ENCODE measurements at places on chromosomes 16 and 17.
A peak's percentile ranks its signal among the peaks of the same experiment; 100 is the strongest.

DNA sequence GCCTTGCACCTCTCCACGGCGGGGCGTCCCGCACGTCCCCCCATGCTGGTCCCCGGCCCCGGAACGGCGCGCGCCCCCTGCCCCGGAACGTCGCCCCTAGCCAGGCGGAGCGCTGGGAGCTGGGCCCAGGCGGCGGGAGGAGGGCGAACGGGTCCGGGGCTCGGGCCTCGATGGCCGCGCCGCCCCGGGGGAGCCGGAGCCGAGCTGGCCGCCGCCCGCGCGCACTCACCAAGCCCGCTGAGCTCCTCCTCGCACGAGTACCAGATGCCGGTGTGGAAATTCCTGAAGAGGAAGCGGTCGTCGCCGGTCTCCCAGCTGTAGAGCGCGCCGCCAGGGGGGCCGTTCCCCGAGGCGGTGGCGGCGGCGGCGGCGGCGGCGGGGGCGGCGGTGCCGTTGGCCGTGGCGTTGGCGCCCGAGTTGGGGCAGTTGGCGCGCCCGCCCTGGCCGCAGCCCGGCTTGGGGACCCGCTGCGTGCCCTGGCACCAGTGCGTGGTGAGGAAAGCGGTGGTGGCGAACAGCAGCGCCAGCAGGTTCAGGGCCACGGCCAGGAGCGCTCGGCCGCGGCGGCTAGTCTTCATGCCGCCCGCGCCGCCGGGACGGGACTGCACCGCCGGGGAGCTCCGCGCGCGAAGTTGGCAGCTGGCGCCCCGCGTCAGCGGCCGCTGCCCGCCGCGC is 530 bp downstream of the GSG1L start:
- DNase-seq = no peak

GRCh38 chr16:66520406-66521170 is 29.3 kb downstream of the TK2 start:
- peak; percentile 51 for DNase-seq

GRCh38 chr17:51496378-51496777 is 236.0 kb downstream of the UTP18 start:
- no peak for DNase-seq

- DNase-seq = no peak
Observed at GRCh38 chr17:545156-545555, 169.5 kb downstream of the VPS53 start.

DNA sequence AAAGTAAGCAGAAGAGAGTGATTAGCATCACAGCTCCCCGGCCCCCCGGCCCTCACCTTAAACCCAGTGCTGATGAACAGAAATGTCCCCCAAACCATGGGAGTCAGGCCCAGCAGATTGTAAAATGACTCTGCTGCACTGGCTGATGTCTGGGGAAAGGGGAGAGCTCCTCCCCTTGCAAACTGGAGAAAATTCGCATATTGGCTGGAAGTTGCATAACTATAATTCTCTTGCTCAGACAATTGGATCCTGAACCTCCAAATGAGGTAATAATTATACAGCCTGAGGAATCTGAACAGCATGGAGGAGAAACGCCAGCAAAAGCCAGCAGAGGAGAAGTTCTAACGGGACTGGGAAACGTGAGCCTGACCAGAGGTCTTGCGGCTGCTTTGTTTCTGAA is 109.7 kb downstream of the C16orf95 start:
- DNase-seq = no peak

GRCh38 chr16:85225257-85225656 is 113.0 kb upstream of the CIBAR2 start:
- DNase-seq = no peak

- DNase-seq = no peak
Observed at GRCh38 chr17:38711792-38712571, 6.9 kb downstream of the MLLT6 start.

DNA sequence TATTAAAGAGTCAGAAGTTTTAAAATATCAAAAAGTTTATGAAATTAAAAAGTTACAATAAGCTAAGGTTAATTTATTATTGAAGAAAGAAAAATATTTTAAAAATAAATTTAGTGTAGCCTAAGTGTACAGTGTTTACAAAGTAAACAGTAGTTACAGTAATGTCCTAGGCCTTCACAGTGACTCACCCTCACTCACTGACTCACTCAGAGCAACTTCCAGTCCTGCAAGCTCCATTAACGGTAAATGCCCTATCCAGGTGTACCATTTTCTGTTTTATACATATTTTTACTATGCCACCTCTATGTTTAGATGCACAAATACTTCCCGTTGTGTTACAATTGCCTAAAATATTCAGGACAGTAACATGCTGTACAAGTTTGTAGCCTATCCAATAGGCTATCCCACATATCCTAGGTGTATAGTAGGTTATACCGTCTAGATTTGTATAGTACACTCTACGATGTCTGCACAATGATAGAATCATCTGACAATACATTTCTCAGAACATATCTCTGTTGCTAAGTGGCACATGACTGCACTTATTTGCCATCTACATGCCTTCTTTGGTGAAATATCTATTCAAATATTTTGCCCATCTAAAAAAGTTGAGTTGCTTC is 67.2 kb upstream of the WSB1 start:
- no peak for DNase-seq

DNA sequence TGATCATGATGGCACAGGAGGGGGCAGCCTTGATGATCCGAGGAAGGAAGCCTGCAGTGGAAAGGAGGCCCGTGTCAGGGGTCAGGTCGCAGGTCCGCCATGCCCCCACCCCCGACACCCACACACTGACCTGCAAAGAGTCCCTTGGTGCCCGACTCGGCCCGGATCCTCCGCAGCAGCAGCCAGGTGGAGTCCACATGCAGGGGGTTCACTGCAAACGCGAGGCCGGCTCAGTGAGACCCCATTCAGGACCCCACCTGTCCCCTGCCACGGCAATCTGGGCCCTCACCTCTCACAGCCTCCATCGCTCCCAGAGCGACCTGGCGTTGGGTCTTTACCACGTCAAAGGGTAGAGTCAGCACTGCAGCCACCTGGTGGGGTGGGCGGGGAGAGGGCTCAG is 4.6 kb downstream of the SLC25A39 start:
- no peak for DNase-seq

- no peak for DNase-seq
Observed at GRCh38 chr16:86910161-86910769, 331.9 kb downstream of the FOXL1 start.

GRCh38 chr17:49422714-49423113 is 8.0 kb upstream of the PHB1 start:
- DNase-seq = no peak

- DNase-seq = no peak
Observed at GRCh38 chr16:11535494-11535893, 51.2 kb downstream of the LITAF start.

- no peak for DNase-seq
Observed at GRCh38 chr16:58389724-58390123, 2.5 kb upstream of the GINS3 start.

DNA sequence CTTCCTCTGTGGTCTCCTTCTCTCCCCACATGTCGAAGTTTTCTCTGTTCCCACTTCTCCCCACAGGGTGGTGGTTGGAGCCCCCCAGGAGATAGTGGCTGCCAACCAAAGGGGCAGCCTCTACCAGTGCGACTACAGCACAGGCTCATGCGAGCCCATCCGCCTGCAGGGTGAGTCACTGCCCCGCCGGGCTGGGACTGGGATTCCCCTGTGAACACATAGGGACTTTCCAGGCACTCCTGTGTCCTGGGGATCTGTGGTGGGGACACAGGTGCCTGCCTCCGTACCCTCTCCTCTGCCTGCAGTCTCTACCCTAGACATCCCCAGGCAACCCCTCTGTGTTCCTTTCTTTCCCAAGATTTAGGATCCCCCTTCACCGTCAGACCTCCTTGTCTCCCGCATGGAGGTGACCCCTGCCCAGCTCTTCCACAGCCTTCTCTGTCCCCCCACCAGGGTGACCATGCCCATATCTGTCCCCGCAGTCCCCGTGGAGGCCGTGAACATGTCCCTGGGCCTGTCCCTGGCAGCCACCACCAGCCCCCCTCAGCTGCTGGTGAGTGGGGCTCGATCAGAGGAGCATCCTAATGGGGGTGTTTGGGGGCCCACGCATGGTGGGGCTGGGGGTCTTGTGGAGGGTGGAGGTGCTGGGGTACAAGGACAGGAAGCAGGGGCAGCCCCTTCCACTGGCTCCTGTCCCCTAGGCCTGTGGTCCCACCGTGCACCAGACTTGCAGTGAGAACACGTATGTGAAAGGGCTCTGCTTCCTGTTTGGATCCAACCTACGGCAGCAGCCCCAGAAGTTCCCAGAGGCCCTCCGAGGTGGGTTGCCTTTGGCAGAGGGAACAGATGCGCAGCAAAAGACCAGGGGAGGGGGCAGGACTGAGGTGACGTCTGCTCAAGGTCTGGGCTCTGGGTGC is 5.8 kb downstream of the ITGAM start:
- no peak for DNase-seq

DNA sequence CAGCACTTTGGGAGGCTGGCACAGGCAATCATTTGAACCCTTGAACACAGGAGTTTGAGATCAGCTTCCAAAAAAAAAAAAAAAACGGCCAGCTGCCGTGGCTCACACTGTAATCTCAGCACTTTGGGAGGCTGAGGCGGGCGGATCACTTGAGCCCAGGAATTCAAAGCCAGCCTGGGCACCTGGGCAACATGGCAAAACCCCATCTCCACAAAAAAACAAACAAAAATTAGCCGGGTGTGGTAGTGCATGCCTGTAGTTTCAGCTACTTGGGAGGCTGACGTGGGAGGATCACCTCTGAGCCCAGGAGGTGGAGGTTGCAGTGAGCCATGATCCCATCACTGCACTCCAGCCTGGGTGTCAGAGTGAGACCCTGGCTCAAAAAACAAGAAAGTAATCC is 39.0 kb downstream of the GRB2 start:
- no peak for DNase-seq

DNA sequence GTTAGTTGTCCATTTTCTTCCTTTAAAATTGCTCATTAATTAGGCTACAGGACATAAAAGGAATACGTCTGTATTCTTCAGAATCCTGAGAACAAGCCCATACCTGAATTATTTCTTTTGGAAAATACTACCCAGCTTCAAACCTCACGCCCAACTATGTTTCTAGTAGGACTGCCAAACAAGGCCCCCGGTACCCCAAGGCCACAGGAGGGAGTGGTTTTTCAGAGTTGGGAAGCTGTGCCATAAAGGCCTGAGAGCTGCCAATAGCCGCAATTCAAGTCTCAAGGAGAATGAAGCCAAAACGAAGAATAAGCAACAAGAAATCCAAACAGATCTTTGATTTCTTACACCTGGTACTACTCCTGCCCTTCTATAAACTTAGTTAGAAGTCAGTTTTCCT is 48.3 kb downstream of the UBE2G1 start:
- DNase-seq = no peak

- peak; percentile 84 for DNase-seq
Observed at GRCh38 chr17:50372758-50373556, at the start of the genes EME1 and MRPL27. EME1 (plus strand) TSS chr17:50373229; CDS start chr17:50375209, 1,980 bp downstream. MRPL27 (minus strand) TSS chr17:50373184; CDS start chr17:50373170, 14 bp downstream.

- no peak for DNase-seq
Observed at GRCh38 chr17:55983096-55983495, 170.2 kb upstream of the ANKFN1 start.

DNA sequence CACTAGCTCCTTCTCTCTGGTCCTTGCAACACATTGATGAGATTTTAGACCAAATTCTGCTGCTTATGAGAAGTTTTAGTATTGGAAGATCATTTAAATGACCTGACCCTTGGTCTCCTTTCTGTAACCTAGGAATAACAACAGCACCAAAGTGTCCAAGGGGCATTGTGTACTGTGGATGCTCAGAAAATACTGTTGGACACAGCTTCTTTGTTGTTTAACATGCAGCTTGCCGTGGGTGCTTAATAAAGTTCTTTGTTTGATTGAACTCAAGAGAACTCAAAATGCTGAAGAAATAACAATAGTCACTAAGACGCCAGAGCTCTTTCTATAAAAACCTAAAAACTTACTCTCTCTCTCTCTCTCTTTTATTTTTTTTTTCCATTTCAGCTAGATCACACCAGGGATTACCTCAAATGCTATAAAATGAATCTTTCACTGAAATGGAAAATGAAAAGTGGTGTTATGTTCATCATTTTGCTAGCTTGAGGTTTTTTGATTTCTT is 548.9 kb upstream of the CDH8 start:
- peak; percentile 85 for DNase-seq

DNA sequence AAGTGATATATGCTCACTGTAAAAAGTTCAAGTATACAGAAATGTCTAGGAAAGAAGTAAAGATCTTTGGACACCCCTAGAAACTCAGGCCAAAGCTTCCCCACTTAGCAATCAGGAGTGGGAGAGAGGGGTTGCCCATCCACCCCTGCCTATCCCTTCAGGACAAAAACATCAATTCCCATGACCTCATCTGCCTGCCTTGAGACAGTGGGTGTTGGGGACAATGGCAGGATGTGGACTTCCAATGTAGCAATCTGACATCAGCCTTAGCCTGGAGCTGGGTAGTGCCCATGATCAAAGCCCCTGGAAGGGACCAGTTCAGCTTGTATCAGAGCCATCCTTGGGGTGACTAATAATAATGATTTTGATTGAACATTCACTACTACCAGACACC is 18.1 kb downstream of the ITPRIPL2 start:
- DNase-seq = no peak

DNA sequence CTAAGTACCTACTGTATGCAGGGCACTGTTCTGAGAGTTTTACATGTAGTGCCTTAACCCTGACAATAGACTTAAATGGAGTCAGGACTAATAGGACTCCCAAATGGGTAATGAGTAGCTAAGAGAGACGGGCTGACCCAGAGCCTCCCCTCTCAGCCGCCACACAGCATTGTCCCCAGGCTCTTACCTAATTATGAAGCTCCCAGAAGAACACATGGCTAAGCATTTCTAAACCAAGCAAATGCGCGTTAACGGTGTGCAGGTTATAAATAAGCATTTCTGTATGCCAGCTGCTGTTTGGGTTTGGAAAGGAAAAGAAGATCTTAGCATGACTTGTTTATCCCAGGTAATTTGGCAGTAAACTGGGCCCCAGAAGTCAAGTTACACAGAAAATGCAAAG is 14.3 kb downstream of the KATNIP start:
- DNase-seq = no peak

DNA sequence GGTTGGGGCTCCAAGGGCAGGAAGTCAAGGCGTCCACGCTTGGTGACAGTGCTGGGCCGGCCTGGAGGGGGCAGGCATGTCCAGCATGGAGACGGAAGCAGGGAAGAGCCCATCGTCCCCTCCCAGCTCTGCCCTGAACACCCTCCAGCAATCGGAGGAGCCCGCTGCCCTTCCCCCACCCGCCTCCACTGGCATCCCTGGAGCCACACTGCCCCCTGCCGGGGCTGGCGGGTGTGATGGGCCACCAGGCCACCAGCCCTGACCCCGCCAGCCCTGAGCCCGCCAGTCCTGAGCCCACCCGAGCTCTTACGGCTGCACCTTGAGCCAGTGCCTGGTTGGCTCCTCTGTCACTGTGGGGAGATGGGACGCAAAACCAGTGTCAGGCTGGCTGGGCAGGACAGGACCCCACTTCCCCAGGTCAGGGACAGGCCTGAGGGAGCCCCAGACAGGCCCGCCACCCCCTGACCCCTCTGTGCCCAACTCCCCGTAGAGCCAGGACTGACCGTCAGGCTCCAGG is 4.1 kb upstream of the CDH15 start:
- DNase-seq = peak; percentile 51

Data from globus pallidus (tissue), 1 donor.